NCI-H524 (cell line): ENCODE measurements at places on chromosomes 6 and 20.
A peak's percentile ranks its signal among the peaks of the same experiment; 100 is the strongest.

GRCh38 chr6:90109141-90109540 lies 187.5 kb downstream of the BACH2 start:
- no peak for DNase-seq

GRCh38 chr20:53707371-53708055 lies 113.9 kb upstream of the ZNF217 start:
- no peak for DNase-seq

- DNase-seq = no peak
Measured at GRCh38 chr6:146790561-146791091, 191.9 kb downstream of the ADGB start.

DNA sequence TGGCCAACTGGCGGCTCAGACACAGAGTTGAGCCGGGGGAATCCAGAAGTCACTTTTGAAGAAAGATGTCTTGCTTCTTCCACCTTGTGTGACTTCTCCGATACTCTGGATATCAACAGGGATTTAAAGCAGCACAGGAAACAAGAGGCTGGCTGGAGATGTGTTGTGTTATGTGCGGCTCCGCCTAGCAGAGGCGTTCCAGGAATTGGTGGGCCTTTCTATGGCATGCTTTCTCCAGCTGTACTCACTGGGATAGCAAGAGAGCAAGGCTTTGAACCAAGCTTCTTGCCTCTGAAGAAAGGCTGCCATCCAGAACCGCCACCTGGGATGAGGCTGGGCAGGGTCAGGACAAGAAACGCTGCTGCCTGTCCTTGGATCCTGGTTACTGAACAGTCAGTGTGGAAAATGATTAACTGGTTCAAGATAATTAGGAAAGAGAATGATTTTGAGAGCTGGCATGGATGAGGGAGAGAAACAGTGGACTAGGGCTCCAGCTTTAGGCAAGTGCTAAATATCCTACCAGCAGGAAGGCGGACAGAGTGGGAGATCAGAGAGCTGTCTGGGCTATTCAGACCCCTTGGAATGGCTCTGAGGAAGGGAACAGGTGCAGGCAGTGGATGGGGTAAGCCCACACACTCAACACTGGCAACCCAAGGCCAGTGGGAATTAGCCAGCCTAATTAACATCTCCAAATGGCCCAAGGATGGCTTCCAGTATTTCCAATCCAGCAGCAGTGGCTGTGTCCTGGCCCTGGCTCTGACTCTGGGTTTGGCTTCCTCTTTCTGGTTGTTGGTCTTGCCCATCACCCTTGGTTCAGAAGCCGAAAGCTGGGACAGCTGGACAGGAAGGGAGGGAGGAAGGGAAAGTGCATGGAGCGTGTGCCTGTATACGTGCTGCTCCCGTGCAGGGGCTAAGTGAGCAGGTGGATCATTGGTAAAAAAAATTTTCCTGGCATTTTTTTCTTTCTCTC lies 31.9 kb downstream of the INSM1 start:
- DNase-seq = peak; percentile 68

GRCh38 chr20:41014561-41015088 lies 14.0 kb upstream of the TOP1 start:
- DNase-seq = peak; percentile 36

GRCh38 chr20:11124849-11125505 lies 451.2 kb upstream of the JAG1 start:
- no peak for DNase-seq

- no peak for DNase-seq
Measured at GRCh38 chr6:111951497-111952085, 78.3 kb upstream of the FYN start.

DNA sequence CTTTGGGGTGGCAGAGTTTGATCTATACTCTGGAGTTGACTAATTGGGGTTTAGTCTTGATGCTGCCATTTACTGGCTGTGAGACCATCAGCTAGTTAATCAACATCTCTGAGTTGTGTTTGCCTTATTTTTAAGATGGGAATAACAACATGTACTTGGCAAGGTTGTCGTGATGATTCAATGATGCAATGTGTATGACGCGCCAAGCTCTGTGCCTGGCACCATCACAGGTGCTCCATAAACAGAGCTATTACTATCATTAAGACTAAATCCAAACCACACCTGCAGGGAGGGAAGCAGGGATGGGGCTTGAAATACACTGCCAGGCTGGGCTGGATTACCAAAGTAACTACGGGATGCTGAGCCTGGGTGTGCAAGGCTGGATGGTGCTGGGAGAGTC lies 60.1 kb upstream of the E2F3 start:
- DNase-seq = no peak

GRCh38 chr6:78984225-78984950 lies 93.7 kb downstream of the PHIP start:
- DNase-seq = no peak

DNA sequence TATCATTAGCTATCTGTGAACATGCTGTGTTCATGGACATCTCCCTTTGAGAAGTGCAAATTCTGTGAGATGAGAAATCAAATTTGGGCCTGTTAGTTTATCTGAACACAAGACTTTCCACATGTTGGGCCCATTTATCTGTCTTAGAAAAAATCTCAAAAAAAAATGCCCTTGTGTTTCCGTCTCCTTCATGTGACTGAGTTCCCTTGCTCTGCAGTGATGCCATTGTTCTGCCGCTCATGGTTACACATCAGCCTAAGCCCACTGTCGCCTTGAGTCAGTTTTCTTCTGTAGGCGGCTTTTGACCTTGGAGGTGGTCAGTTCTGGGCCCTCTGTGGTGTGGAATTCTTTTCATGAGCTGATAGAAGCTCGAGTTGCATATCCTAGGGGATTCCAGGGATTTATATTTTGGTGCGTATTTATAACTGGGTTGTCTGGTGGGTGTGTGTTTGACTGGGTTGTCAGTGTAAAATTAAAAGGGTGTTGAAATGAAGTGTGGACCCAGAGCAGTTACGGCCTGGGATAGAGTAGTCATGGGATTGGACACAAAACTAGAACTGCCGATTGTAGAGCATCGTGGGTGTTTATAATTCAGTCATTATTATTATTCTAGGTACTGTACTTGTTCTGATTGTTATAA lies 156.7 kb downstream of the JARID2 start:
- no peak for DNase-seq

DNA sequence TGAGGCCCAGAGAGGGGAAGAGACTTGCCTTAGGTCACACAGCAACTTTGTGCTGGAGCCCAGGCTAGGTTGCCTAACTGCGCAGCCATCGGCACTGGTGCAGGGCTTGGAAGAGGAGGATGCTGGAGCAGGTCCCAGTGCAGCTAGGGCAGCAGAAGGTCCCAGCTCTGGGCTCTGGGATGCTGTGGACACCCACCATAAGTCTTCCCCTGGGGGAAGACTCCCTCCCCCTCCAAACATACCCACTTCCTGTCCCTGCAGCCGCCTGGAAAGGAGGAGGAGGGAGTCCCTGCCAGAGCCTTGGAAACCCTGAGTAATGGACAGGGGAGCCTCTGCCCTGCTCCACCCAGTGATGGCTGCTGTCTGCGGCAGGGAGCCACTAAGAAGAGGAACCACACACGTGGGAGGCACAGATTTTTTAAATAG lies 93.6 kb downstream of the NCR2 start:
- no peak for DNase-seq

DNA sequence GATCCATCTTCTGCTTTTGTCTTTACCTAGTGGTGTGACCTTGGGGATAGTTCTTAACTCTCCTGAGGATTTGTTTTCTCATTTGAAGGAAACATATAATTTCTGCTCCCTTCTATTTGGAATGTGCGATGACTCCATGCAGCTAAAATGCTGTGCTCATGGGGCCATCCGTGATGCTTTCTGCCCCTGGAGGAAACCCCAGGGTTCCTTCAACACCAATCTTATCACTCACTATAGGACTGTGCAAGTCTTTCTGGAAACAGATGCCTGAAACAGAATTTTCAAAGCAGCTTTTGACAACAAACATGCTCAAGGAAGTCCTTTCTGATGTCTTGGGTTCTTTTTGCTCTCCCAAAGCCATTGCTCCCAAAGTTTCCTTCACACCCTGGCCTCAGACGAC lies 128.8 kb upstream of the GGTLC1 start:
- DNase-seq = no peak

DNA sequence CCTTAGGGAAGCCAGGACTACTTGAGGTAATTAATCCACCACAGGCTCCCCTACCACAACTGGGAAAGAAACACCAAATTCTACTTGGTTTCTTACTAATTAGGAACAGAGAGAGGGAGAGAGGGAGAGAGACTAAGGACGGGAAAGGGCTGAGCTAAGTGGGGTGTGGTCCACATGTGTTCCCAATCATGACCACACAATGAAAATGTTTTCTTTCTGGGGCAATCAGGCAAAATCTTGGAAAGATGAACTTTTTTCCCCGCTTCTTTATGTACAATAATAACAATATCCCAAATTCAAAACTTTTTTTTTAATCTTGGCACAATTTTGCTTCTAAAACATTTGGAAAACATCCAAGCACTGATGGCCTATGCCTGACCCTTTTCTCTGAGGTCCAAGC lies 734.4 kb downstream of the MAFB start:
- DNase-seq = no peak

DNA sequence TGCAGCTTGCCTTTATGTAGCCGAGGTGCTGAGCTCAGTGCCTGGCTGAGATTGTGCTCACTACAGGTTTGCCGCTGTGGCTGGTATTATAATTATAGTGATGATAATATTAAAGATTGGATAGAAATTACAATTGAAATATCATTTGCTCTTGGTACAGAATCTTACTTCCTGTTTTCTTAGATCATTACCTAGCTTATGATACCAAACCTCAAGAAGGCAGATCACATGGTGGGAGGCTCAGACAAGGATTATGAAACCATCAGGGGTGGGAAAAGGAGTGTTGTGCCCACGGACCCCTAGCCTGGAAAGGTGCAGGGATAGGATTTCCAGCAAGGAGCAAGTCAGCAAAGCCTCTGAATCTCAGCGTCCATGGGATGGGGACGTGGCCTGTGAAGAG lies 70.6 kb downstream of the IGF2R start:
- DNase-seq = no peak

DNA sequence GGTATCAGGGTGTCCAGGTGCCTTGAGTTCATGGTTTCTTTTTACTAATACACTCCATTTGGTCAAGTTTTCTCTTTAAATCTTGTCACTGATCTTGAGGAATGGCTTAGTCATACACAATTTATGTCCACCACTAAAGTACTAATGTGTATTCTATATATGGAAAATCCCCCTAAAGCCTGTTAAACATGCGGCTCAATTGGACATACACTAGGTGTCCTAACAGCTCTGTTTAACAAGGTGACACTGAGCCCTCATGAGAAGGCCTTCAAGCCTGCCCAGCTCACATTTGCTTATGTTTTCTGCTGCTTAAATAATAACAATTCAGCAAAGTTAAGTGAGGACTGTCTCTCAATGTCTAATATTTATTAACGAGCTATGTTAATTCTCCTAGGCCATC lies 31.5 kb downstream of the PDE7B start:
- no peak for DNase-seq

DNA sequence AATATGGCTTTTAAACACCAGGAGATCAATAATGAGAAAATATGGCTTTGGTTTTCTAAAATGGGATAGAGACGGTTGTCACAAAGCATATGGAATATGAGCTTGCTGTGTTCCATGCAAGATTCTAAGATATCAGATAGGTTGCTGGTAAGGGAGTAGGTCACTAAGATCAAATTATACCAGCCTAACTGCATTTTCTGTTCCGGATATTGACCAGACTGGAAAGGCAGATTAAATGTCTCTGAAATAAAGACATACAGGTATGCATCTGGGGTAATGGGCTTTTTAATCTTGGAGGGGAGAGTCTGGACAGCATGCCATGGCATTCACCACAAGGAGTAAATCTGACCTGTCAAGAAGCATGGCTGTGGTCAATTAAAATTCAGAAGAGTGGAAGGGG lies 35.2 kb upstream of the ADIG start:
- no peak for DNase-seq

- no peak for DNase-seq
Measured at GRCh38 chr6:151610326-151610725, 116.5 kb downstream of the CCDC170 start.

- DNase-seq = no peak
Measured at GRCh38 chr20:37201827-37202162, 22.4 kb upstream of the MROH8 start.

DNA sequence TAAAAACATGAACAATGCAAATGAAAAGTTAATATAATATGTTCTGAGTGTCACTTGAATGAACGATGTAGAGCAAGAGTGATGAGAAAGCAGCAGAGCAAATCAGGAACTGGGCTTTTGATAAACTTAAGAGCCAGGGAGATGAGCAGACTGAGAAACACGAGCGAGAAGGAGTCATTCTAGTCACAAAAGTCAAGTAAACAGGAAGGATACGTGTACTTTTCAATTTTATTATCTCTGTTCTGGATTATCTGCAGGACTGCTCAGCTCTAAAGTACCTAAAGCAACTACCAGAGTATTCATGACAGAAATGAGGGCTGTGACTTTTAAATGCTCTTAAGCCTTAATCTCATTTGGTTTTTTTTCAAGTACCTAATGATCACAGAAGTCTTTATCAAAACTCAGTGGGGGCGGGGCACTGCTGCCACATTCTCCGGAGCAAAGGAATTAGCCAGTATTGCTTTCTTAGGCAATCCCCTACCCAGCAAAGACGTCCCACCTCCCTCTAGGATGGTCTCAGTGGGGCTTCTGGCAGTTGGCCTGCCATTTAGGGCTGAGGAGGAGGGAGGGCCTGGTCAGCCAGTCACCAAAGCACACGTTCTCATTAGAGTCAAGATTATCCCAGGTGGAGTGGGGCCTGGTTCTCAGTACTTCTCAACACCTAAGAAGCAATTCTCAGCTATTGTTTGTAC lies 8.6 kb downstream of the MAN1A1 start:
- peak; percentile 43 for DNase-seq

DNA sequence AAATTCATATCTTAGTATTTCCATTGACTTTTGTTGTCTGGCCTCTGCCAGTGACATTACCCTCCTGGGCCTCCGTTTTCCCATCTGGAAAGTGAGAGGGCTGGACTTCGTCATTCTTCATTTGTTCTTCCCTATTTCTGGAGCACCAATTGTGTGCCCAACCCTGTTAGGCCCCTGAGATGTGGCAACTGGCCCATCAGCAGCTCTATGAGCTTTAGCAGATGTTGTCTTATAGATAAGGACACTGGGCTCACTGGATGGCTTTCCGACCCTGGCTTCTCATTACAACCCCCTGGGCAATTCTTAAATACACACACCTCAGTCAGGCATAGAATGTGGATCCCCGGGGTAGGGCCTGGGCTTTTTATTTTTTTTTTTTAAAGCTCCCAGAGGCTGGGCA lies 14.7 kb downstream of the PABPC1L start:
- no peak for DNase-seq

DNA sequence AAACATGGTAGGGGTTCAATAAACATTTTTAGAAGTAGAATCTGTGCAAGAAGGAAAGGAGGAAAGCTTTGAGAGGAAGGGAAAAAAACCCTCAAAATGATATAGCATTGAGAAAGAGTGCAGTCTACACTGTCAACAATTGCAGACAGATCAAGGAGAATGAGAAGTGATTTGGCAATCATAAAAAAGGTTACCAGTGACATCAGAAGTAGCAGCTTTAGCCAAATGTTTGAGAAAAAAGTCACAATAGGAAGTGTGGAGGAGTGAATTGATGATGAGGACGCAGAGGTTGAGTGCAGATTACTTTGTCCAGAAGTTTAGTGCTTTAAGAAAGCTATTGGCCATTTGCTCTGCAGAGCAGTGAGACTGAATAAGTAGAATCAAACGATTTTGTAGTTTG lies 155.0 kb downstream of the GJA1 start:
- DNase-seq = no peak
